Activated naive CD4-positive, alpha-beta T cell treated with anti-CD3 and anti-CD28 coated beads for 36 hours (primary cell): ENCODE measurements at places on chromosomes 16 and 17. TPM values are rescaled to one million over a fixed set of nuclear protein-coding genes. Genes with fewer than 3 reads are reported as not detected.
A peak's percentile ranks its signal among the peaks of the same experiment; 100 is the strongest.

Gene ELP5
- total RNA-seq: 52.4 TPM

Gene CD300A
- 1.3 TPM for total RNA-seq

Gene CAVIN1
- 0.67 TPM for total RNA-seq

Gene CCL13
- total RNA-seq: not detected

GRCh38 chr16:50615891-50616290 is 65.2 kb downstream of the SNX20 start:
- no peak for DNase-seq

GRCh38 chr17:47785538-47786123 is 36.0 kb downstream of the OSBPL7 start:
- DNase-seq: peak; percentile 61

GRCh38 chr17:10821770-10822169 is 16.1 kb downstream of the PIRT start:
- DNase-seq: no peak

- no peak for DNase-seq
Measured at GRCh38 chr17:51456942-51457341, 196.6 kb downstream of the UTP18 start.

- no peak for DNase-seq
Measured at GRCh38 chr17:22692066-22692805, 999.9 kb downstream of the KCNJ18 start.

DNA sequence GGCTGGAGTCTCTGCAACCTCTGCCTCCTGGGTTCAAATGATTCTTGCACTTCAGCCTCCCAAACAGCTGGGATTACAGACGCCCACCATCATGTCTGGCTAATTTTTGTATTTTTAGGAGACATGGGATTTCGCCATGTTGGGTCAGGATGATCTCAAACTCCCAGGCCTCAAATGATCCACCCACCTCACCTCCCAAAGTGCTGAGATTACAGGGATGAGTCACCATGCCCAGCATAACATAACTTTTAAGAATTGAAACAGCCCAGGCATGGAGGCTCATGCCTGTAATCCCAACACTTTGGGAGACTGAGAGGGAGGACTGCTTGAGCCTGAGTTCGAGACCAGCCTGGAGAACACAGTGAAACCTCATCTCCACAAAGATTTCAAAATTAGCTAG is 2.5 kb downstream of the RSL1D1 start:
- no peak for DNase-seq

- no peak for DNase-seq
Measured at GRCh38 chr17:27576477-27577083, 54.4 kb upstream of the LGALS9 start.

- no peak for DNase-seq
Measured at GRCh38 chr16:79509211-79509631, 91.3 kb downstream of the MAF start.

GRCh38 chr17:43530288-43531081 is 15.7 kb downstream of the ETV4 start:
- no peak for DNase-seq

DNA sequence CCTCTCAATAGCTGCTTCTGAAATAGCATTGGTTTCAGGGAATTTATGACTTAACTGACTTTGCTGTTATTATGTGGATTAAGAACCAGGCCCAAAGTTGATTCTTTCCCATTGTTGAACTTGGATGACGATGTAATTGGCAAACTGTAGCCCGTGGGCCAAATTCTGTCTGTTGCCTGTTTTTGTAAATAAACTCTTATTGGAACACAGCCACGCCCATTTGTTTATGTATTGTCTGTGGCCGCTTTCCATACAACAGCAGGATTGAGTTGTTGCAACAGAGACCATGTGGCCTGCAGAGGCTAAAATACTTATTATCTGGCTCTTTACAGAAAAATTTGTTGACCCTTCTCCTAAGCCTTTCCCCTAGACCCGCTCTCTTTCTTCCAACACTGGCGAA is 31.6 kb downstream of the NTN1 start:
- DNase-seq: no peak

GRCh38 chr17:49509588-49509917 is 14.5 kb downstream of the NGFR start:
- no peak for DNase-seq

DNA sequence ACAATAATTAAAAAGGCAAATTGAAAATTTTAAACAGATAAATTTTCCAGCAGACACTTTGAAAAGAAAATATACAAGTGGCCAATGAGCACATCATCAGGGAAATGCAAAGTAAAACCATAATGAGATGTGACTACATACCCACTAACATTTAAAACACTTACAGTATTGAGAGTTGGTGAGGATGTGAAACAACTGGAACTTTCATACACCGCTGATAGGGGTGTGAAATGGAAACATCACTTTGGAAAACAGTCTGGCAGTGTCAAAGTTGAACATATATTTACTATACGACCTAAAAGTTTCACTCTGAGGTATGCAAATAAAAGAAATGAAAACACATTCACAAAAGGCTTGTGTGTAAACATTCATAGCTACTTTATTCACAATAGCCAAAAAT is 94.0 kb upstream of the GNAO1 start:
- DNase-seq: no peak

GRCh38 chr16:1279945-1280589 is 24.2 kb downstream of the TPSD1 start:
- DNase-seq: no peak

GRCh38 chr17:78257810-78258322 is 26.4 kb downstream of the TMEM235 start:
- peak; percentile 83 for DNase-seq
